ENCODE measurements at places on chromosomes 6 and 20.

GRCh38 chr6:129498541-129498940 is 211.4 kb downstream of the ARHGAP18 start:
- DNase-seq, result no peak

GRCh38 chr6:11035616-11036350 is 8.3 kb downstream of the ELOVL2 start:
- no peak for DNase-seq

GRCh38 chr20:25676164-25676809 is 20.4 kb downstream of the ZNF337 start:
- DNase-seq, result no peak

DNA sequence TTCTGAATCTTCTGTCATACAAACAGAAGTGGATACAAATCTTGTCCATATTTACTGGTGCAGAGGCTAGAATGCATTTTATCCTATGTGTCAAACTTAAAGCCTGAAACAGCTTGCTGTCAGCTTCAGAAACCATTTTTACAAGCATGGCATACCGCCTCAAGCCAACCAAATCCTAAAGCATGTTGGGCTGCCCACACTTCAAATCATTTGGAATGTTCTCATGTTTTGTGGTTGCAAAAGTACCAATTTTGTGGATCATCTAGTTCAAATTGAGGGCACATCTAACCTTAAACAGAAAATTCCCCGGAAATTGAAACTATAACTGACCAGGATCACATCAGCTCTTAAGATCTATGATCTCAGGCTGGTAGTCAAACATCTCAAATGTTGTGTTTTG is 3.2 kb downstream of the GPR63 start:
- no peak for DNase-seq

DNA sequence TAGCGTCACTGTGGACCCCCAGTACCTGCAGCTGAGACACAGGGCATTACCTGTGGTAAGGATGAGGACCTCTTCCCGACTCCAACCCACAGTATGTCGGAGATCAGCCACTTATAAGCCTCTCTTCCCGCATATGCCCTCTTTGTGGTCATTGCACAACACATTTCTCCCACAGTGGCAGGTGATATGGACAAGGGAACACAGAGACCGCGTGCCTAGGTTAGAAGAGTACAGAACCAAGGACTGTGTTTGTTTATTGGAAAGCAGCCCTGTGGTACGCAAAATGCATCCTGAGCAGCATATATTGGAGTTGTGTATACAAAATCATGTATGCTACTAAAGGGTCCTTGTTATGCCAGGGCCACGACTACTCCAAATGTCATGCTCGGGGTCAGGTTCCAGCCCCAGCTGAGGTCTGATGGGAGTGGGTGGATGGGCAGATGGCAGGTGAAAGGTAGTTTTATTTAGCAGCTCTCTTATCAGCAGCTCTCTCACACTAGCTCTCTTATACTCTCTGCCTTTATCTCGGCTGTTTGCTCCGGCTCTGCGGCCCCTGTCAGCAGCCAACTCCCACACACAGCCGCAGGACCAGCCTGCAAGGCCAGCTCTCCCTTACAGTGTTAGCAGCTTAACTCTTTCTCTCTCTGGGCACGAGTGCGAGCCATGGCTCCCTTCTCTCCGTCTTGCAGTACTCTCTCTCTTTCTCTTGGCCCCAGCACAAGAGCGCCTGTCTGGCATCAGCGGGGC is 569.0 kb downstream of the KIF16B start:
- DNase-seq, result no peak

- DNase-seq, result no peak
These were observed 67.5 kb downstream of the MTHFD1L start for GRCh38 chr6:150932996-150933395.

- DNase-seq, result no peak
These were observed 5.1 kb downstream of the BTN2A2 start for GRCh38 chr6:26388014-26388413.

DNA sequence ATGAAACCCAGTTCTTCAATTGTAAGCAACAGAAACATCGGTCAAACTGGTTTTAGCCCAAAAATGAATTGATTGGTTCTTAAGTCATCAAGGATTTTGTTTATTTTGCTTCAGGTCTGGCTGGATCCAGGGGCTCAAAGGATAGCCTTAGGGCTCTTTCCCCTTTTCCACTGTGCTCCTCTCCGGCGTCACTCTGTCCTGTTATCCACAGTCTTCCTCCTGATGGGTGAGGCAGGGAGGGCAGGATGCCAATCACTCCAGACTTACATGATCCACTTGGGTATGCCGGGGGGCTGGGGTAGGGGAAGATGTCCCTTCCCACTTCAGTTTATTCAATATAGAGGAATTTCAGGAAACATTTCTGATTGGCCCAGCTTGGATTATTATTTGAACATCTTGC is 40.0 kb downstream of the PLAGL2 start:
- no peak for DNase-seq

DNA sequence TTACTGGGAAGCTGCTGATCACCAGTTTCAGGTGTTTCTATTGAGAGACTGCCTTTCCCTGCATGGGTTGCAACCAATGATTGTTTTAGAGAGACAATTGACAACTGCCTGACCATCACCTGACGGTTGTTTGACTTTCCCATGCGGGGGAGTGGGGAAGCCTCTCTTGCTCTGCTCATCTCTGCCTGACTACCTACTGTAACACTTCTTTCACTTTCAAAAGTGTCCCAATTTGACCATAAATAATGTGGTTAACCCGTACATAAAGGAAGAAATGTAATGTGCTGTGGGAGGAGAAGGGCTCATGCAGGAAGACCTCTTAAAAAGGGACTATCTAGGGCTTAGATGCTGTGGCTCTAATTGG is 122.1 kb upstream of the PHACTR1 start:
- no peak for DNase-seq

DNA sequence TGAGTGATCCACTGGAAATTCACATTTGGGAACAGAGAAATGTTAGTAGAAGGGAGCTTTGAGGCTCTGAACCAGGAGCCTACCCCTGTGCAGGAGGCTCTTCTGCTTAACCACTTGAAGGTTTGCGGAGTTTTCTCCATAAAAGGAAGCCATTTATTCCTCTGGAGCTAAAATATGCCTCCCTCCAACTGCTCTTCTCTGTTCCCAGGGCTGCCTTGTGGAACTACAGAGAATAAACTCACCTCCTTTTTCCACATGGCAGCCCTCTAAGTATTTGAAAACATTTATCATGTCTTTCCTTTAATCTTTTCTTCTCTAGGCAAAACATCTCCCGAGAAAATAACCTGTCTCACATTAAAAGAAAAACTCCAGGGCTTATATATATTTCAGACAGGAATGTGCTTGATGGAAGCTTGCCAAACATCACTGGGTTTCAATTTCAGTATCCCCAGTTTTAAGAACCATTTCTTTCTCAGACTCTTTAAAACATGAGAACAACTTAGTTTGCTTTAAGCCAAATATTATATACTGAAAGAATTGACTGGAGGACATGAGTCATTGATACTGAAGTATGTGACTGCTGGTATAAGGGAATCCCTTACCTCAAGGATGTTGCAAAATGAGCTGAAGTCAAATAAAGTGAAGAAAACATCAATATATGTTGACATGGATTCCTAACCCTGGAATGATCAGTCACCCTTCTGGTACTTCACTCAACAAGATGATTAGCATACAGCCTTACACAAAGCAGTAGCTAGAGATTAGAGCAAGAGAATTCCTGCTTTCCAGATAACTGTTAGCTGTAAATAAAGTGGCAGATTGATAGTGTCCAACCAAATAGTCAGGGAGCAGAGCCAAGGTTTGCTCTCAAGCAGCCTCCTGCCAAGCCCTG is 74.0 kb downstream of the ZBTB2 start:
- DNase-seq, result no peak

DNA sequence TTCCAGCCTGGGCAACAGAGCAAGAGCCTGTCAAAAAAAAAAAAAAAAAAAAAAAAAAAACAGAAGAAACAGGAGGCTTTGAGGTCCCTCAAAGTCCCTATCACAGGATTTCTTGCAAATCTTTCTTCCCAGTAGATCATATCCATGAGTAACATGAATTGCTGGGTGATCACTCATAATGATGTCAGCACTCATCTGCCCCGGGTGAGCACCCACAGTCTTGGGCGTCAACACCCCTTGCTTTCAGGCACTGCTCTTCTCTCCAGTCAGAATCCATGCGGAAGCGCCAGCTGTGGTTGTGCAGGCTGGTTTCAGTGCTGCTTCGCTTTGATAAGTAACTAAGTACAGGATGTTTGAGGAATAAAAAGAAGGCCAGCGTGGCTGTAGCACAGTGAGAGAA is 40.2 kb upstream of the INSM1 start:
- DNase-seq, result no peak

GRCh38 chr20:9574181-9574580 is 59.8 kb downstream of the LAMP5 start:
- no peak for DNase-seq

DNA sequence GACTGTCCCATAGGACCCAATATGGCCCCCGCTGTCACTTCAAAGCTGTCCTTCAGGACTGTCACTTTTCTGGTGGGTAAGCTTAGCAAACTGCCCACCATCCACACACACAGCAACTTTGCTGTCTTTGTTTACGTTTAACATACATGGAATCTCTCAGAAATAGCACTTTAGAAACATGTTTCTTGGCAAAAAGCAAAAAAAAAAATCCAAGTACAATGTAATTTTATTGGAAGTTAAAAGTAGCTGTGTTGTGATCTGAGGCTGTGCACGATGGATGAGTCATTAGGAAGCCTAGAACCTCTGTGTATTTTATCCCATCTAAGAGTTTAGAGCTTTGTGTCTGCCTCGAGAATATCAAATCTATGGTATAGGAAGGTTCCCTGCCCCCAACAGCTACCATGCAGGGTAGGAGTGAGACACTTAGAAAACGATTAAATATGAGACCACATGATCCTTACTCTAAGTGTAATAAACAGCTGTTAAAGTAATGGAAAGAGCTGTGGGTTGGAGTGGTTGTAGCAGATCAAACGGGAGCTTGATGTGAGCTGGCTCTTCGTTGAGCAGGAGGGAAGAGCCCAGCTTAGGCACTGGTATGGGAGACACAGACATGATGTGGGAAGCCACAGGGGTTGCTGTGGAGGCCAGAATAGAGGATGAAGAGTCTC is 119.5 kb downstream of the PLEKHG1 start:
- DNase-seq, result no peak

GRCh38 chr6:110178626-110179405 is 654 bp downstream of the WASF1 start:
- DNase-seq, result no peak

GRCh38 chr20:44400671-44400969 is 45.1 kb downstream of the HNF4A start:
- no peak for DNase-seq

DNA sequence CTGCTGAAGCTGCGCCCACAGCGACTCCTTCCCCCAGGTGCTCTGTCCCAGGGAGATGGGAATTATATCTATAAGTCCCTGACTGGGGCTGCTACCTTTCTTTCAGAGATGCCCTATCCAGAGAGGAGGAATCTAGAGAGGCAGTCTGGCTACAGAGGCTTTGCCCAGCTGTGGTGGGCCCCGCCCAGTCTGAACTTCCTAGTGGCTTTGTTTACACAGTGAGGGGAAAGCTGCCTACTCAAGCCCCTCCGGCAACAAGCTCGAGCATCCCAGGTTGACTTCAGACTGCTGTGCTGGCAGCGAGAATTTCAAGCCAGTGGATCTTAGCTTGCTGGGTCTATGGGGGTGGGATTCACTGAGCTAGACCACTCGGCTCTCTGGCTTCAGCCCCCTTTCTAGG is 152.5 kb upstream of the MAP3K7 start:
- DNase-seq, result no peak

GRCh38 chr6:154229786-154230185 is 126.8 kb downstream of the IPCEF1 start:
- no peak for DNase-seq

- no peak for DNase-seq
These were observed 374.9 kb upstream of the IRAK1BP1 start for GRCh38 chr6:78492351-78493017.

GRCh38 chr6:89308525-89309395 is 6.3 kb downstream of the GABRR2 start:
- DNase-seq, result no peak

GRCh38 chr6:25046942-25047341 is 111.2 kb upstream of the RIPOR2 start:
- no peak for DNase-seq

DNA sequence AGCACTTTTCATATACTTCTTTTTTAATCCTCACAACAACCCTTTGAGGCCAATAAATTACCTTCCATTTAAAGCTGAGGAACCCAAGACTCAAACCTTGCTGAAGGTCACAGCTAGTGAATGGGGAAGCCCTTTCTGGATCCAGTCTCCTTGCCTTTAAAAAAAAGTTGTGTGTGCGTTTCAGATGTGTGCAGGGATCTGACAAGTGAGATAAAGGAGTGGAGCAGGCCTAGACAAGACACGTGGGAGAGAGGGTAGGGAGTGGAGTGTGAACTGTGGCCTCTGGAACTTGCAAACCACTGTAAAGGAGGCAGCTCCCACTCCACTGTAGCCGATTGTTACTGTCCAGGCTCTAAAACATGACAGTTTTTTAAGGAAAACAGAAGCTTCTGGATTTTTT is 1.9 kb downstream of the KLHL32 start:
- DNase-seq, result no peak

- no peak for DNase-seq
These were observed 99.3 kb upstream of the PROKR2 start for GRCh38 chr20:5416086-5416485.

GRCh38 chr20:35604449-35604747 is 11.2 kb upstream of the SPAG4 start:
- no peak for DNase-seq

DNA sequence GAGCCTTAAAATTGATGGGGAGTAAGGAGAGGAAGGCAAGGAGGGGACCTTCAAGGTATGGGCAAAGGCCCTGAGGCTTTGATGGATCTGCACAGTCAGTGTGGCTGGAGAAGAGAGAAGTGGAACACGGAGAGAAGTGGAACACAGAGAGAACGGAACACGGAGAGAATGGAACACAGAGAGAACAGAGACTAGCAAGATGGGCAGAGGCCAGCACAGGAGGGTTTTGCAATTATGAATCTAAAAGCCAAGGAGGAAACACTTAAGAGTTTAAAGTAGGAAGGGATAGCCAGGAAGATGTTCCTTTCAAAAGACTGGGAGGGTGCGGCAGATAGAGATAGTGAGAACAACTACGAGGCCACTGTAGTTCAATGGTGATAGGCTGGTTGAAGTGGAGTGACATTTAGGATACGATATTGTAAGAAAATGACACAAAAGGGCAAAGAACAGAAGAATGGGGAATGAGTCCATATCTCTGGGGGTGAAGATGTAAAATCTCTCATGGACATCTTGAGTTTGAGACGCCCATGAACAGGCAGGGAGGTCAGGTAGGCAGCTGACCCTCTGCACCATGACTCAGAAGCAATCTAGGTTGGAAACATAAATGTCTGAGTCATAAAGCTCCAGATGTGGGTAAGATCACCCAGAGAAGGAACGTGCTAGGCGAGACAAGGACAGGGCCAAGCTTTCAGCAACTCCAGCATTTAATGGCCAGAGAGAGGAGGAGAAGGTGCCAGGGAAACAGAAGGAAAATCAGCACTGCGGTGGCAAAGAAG is 25.4 kb downstream of the ZMYND8 start:
- no peak for DNase-seq

GRCh38 chr6:154478021-154478700 is 32.3 kb downstream of the CNKSR3 start:
- DNase-seq, result no peak

GRCh38 chr6:84853901-84854300 is 89.5 kb upstream of the TBX18 start:
- no peak for DNase-seq

All from esophagus squamous epithelium (tissue), 5 donors.